ENCODE measurements at places on chromosomes 5 and 9. TPM values are rescaled to one million over a fixed set of nuclear protein-coding genes. Genes with fewer than 3 reads are reported as not detected.

MRPS30 gene
- 72.2 TPM for polyA plus RNA-seq

SLC38A9 gene
- polyA plus RNA-seq: 33.0 TPM

KIF20A gene
- polyA plus RNA-seq: 47.0 TPM

SPATA31E1 gene
- polyA plus RNA-seq: not detected

FBN2 gene
- polyA plus RNA-seq: 91.5 TPM

FRRS1L gene
- polyA plus RNA-seq: 3.7 TPM

GRPEL2 gene
- polyA plus RNA-seq: 18.2 TPM

C9orf153 gene
- polyA plus RNA-seq: not detected

C7 gene
- 206 TPM for polyA plus RNA-seq

GGTA1 gene
- polyA plus RNA-seq: 6.7 TPM

DNA sequence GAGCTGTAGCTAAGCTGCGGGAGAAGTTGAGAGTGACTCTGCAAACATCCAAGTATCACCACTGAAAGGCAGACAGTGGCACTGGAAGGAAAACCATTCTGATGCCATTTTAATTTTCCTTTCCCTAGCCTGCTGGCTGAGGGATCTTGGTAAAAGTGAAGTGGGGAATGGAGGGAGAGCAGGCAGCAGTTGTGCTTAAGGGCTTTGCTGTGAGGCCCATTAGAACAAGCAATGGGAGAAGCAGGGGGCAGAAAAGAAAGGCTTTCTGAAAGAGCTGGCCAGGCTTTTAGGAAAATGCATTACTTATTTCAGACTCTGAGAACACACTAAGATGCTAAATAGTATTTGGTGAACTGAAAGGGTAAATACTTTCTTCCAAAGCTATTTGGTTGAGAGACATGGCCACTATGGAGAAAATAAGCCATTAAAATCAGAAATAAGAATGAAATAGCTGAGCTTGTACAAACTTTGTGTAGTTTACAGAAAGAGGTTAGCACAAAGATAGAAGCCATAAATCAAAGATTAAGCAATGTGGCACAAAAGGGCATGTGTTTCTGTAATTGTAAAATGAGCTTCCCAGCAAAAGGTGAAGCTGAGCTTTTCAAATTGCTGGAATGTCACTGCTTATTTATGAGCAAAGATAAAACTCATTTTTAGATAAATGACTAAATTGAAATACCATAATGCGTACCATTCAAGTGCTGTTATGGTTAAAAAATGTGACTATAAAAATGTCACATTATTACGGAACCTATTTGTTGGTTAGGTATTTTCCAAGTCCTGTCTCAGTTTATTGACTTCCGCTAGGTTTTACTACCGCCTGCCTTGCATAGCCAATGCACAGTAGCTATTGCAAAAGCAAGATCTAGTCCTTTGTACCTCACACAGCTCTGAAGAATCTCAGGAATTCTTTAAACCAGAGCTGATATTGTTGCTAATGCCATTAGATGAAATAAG is 20.8 kb downstream of the SNCAIP start:
- DNase-seq: no peak

DNA sequence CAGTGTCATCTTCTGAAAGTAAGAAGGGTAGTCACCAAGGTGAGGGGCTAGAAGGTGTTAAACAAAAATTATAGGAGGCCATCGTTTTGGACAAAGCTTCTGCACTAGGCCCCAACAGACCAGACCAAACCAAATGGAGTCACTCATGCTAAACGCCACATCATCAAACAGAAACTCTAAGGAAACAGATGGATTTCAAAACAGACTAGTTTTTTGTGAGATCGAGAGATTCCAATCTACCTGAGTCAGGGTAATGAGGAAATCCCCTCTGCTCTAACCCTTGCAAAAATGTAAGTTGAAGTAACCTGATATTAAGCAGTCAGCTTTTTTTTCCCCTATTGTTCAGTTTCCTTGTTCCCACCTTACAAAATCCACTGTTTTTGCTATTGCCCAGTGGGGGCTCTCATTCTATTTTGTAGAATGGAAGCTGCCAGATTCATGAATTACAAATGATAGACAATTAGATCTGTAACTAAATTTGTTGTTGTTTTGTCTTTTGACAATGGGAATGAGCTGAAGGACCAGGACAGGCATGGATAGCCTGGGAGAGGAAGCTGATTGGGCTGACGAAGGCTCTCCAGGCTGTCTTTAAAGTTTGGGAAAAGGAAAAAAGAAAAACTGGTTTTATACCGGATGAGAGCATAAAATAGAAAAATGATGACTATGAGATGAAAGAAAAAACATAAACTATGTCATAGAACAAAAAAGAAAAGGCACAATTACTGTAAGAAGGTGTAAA is 94.7 kb upstream of the ADAMTSL1 start:
- no peak for DNase-seq

- no peak for DNase-seq
Observed at GRCh38 chr9:13915591-13916301, 398.2 kb downstream of the NFIB start.

GRCh38 chr9:135960411-135961276 is 529 bp downstream of the UBAC1 start:
- no peak for DNase-seq

DNA sequence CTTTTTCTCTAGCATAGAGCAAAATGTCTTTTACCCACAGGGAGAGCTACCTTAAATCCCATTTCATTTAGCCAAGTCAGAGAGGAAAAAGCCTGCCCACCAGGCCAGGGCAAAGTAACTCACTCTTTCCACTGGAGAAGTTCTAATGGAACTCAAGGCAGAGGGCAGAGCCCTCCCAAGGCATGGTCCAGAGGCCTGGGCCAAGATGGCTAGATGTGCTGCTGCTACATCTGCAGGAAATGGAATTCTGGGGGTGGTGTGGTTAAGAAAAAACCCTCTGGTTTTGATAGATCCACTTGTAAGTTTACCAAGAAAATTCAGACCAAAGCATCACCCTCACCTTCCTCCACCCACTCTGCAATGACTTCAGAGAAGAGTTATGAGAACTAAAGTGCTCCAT is 37.3 kb downstream of the CSF2 start:
- DNase-seq: no peak

- no peak for DNase-seq
Observed at GRCh38 chr9:68629042-68629441, 76.0 kb upstream of the PIP5K1B start.

- DNase-seq: no peak
Observed at GRCh38 chr9:94586814-94587213, 6.8 kb downstream of the FBP2 start.

DNA sequence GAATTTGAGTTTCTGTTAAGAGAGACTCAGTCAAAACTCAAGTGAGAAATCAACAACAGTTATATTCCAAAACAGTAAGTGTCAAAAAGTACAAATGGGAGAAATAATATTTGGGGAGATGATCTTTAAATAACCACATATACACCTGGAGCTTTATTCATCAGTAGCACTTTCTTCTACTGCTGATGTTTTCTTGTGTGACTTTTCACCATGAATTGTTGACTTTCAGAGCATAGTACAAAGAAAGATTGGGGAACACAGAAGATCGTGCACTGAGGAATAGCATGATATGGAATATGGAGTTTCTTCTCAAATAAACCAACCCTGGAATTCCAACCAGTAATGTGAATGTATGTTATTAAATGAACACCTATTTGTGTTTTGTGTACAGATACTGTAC is 130.7 kb downstream of the MLLT3 start:
- no peak for DNase-seq

DNA sequence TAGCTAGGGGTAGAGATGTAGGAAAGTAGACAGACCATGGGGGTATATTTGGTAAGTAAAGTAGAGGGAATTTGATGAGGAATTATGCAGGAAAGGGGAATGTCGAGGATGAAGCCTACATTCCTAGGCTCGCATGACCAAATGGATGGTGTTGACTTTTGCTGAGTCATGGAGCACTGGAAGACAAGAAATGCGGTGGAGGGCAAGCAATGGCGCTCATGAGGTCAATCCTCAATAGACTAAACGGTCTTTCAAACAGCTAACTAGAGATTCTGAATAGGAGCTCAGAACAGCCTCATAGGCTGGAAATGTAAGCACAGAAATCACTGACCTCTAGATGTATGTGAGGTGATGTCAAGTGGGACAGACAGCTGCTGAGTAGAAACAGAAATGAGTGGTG is 50.7 kb upstream of the FST start:
- DNase-seq: no peak

- DNase-seq: no peak
Observed at GRCh38 chr5:76982450-76982849, 29.6 kb downstream of the CRHBP start.

DNA sequence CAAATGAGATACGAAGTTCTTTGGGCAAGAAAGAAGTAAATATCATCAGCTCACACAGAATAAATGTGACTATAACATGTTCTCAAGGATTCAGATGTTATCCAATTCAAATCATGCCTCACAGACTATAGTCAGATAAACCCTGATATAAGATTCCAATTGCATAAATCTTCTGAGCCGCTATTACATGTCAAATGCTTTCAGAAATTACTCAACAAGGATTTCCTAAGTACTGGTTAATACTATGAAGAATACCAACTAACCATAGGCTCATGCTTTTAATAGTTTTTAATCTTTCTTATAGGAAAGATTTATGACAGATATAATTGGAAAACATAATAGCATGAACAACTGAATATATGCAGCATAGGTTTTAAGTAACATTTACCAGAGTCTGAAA is 73.6 kb downstream of the BAAT start:
- no peak for DNase-seq

- DNase-seq: no peak
Observed at GRCh38 chr5:6568889-6569288, 64.0 kb downstream of the NSUN2 start.
